T-helper 2 cell treated with Interferon-gamma antibody and Interleukin-4, amounts not matched to agents 100 ng/mL and 5 ng/mL, for 36 hours (primary cell): ENCODE measurements at places on chromosomes 11 and 22. TPM values are rescaled to one million over a fixed set of nuclear protein-coding genes. Genes with fewer than 3 reads are reported as not detected.

Gene ABCC8
- 0.50 and 1.3 TPM in 2 replicates for total RNA-seq

Gene CHST1
- 0.11 TPM in 1 of 2 replicates, not detected in the other for total RNA-seq

Gene ARCN1
- 105 and 110 TPM in 2 replicates for total RNA-seq

Gene FOLR3
- not detected in 2 replicates for total RNA-seq

Gene FAM76B
- 46.4 and 50.7 TPM in 2 replicates for total RNA-seq
